Esophagus squamous epithelium (tissue), 5 donors: ENCODE measurements at places on chromosomes 5 and 9. TPM values are rescaled to one million over a fixed set of nuclear protein-coding genes. Genes with fewer than 3 reads are reported as not detected.

KCNV2 gene
- total RNA-seq: not detected

DNA sequence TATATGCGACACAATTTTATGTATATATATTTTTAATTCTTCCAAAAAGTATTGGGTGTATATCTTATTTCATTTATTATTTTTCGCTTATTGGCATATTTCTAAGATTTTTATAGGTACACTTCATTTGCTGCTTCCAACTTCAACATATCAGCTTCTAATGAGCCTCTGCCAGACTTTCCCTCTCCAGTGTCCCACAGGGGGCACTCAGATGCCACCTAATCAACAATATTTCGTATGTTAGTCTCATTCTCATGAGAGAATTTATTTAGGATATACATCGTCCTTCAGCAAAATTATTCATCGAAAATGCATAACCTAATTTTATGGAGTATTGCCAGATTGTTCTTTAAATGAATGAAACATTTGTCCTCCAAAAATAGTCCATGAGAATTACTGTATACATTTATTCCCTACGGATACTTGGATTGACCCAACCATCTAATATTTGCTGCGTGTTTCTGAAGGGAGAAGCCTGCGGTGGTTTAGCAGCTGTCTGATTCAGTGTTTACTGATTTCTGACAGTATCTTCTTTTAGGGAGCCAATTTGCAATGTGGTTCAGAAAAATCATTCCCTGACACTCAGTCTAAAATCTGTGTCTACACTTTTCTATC, 100.6 kb upstream of the SELENOP start:
- no peaks in the 10 kb centered on the region for H3K36me3 ChIP-seq
- no peak for DNase-seq
- H3K4me1 ChIP-seq: no peaks in the 10 kb centered on the region

GRCh38 chr5:112533362-112533761, 114.3 kb upstream of the EPB41L4A start:
- H3K27me3 ChIP-seq: no peaks in the 10 kb centered on the region
- no peaks in the 10 kb centered on the region for H3K36me3 ChIP-seq
- no peak overlapping the region for H3K27ac ChIP-seq

- H3K4me3 ChIP-seq: no peak overlapping the region
- no peak for DNase-seq
- peaks cover 5% of the 10 kb centered on the region for H3K4me1 ChIP-seq
- no peaks in the 10 kb centered on the region for H3K27me3 ChIP-seq
- H3K36me3 ChIP-seq: no peaks in the 10 kb centered on the region
These were observed 172.8 kb downstream of the RFK start for GRCh38 chr9:76221423-76221822.

FIBCD1 gene
- total RNA-seq: not detected

ZNF879 gene
- total RNA-seq: 2.1 TPM

- no peak overlapping the region for H3K27ac ChIP-seq
- peaks cover 31% of the 10 kb centered on the region for H3K27me3 ChIP-seq
- no peak overlapping the region for H3K4me3 ChIP-seq
- no peaks in the 10 kb centered on the region for H3K36me3 ChIP-seq
These were observed 18.8 kb upstream of the ANKRD33B start for GRCh38 chr5:10545084-10545483.

- DNase-seq: no peak
- peaks cover 17% of the 10 kb centered on the region for H3K4me1 ChIP-seq
- H3K36me3 ChIP-seq: no peaks in the 10 kb centered on the region
- H3K27me3 ChIP-seq: no peaks in the 10 kb centered on the region
- H3K27ac ChIP-seq: no peak overlapping the region
- H3K4me3 ChIP-seq: no peak overlapping the region
These were observed 136.4 kb upstream of the PPP1R26 start for GRCh38 chr9:135343136-135343535.
